Activated T-cell treated with anti-CD3 and anti-CD28 coated beads, Interleukin-2, amount 50 U/mL, for 72 hours (primary cell): ENCODE measurements at places on chromosomes 3 and 15. TPM values are rescaled to one million over a fixed set of nuclear protein-coding genes. Genes with fewer than 3 reads are reported as not detected.

Gene CRTC3
- total RNA-seq: 77.3 TPM

Gene CCDC32
- total RNA-seq: 34.8 TPM

Gene HYAL3
- 7.1 TPM for total RNA-seq

- DNase-seq: no peak
Measured at GRCh38 chr15:56371495-56372147, 6.4 kb downstream of the TEX9 start.

- DNase-seq: no peak
Measured at GRCh38 chr3:40752492-40752891, 227.7 kb downstream of the ZNF621 start.
